ENCODE measurements at places on chromosomes 2 and 18.

DNA sequence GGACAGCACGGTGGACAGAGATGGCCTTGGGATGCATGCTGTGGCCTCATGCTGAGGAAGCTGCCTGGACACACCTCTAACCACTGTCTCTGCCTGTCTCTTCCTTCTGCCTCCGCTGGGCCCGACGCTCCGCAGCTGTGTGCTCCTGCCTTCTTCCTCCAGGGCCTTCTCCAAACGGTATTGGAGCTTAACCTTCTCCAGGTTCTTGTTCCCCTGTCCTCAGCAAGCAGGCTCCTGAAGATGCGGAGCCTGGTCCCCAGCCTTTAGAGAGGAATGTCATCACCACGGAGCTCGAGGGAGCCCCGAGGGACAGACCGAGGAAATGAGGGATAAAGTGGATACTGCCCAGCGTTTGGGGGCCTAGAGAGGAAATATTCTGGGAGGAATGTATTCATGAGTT is 155.1 kb downstream of the DYSF start:
- DNase-seq, result no peak

DNA sequence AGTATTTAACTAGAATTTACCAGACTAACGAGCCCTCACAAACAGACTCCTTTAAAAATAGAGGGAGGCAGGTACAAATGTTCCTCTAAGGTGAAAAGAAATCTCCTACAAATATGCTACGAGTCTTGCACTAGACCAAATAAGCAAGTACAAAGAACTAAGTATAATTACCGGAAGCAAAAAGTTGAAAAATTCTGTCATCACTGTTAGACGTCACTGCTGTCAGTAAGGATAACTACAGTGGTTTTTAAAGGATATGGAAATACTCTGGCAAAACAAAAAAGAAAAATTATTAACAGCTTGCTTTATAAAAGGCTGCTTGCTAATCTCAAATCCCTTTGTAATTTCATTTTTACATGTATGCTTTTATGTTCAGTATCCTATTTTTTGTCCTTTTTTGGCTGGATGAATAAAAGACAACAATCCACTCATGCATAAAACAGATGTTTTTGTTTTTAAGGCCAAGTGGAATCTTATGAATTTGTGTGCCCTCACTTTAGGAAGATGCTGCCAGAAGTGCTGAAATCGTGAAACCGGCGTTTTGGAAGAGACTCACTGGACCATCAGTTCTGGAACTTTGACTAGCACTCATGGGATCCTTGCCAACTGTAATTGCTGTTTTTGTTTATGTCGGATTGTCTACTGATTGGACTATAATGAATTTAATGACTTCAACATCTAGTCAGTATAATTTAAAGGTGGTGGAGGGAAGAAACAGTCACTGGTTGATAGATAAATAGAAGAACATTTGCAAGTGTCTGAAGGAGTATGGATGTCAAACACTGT is 6.7 kb downstream of the ZNF521 start:
- no peak for DNase-seq

- DNase-seq, result no peak
Observed at GRCh38 chr2:39504790-39505335, 67.8 kb upstream of the MAP4K3 start.

GRCh38 chr18:48728204-48728833 is 189.5 kb downstream of the CTIF start:
- no peak for DNase-seq

DNA sequence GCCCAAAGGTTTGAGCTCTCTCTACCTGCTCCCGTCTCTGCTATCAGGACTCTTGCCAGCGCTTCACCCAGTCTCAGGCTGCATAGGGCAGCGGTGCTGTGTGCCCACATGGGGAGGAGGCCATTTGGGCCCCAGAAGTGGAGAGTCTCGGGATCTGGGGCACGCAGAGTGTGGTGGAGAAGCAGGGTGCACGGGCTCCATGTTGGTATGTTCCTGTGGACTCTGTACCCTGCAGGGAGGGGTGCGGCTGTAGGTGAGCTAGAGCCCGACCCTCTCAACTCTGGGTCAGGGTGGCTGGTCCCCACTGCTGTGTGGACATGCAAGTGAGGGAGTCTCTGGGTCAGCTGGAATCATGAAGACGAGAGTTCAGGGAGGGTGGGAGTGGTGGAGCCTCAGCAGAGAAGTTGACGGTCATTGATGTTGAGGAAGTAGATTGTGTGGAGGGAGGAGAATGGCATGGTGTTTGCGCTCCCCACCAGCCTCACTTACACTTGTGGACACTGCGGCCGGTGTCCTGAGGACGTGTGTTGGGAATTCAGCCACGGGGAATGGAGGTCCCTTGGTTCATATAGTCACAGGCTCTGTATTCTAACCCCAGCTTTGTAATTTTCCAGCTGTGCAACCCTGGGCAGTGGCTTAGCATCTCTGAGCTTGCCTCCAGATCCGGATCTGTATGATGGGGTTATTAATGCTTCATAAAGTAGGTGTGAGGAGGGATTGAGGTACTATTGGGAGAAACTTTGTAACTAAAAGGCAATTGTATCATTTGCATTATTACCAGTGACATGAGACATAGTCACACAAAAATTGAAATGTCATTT is 840 bp upstream of the PSD4 start:
- no peak for DNase-seq

GRCh38 chr18:23859466-23860336 is 154.9 kb upstream of the TTC39C start:
- no peak for DNase-seq

- DNase-seq, result peak; percentile 37
Observed at GRCh38 chr2:205903549-205904129, 182.3 kb downstream of the INO80D start.

GRCh38 chr2:239917125-239917956 is 107.8 kb downstream of the NDUFA10 start:
- DNase-seq, result no peak

DNA sequence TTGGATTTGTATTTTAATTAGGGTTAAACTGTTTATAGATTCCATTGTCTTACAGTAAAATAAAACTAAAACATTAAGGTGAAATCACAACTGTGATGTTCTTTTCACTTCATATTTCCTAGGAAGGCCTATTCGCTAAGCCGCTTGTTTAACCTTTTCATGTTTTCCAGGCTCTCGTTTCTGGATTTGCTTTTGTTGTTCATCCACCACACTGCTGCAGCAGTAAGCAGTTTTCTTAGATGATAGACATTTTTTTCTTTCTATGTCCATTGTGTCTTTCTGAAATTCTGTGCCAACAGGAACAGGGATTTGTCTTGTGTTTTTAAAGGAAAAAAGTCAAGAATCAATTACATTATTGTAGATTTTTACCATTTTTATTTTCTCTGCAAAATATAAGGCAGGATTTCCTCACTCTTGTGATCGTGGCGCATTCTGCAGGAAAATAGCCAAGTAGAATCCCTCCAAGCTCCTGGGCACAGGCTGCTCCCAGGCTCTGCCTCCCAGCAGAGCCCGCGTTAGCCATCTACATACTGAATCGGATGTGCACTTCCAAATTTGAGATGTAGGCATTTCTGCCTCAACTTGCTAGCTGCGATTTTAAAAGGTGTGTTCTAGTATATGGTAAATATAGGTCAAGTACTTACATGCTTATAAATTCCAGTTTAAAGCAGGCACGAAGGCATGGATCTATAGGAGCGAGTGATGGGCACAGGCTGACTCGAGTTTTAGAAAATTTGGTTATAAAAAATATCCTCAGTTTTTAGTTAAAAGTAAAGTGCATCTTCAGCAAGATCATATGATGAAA is 10.2 kb downstream of the TSHZ1 start:
- DNase-seq, result no peak

- DNase-seq, result no peak
Observed at GRCh38 chr18:70453058-70453775, 164.4 kb downstream of the SOCS6 start.

- DNase-seq, result no peak
Observed at GRCh38 chr2:29236074-29236473, 120.9 kb downstream of the CLIP4 start.

GRCh38 chr18:56651771-56652092 is 573 bp downstream of the WDR7 start:
- DNase-seq, result no peak

- DNase-seq, result no peak
Observed at GRCh38 chr2:109597283-109597682, 16.5 kb downstream of the SEPTIN10 start.

GRCh38 chr2:28251337-28251736 is 141.3 kb upstream of the FOSL2 start:
- DNase-seq, result no peak

DNA sequence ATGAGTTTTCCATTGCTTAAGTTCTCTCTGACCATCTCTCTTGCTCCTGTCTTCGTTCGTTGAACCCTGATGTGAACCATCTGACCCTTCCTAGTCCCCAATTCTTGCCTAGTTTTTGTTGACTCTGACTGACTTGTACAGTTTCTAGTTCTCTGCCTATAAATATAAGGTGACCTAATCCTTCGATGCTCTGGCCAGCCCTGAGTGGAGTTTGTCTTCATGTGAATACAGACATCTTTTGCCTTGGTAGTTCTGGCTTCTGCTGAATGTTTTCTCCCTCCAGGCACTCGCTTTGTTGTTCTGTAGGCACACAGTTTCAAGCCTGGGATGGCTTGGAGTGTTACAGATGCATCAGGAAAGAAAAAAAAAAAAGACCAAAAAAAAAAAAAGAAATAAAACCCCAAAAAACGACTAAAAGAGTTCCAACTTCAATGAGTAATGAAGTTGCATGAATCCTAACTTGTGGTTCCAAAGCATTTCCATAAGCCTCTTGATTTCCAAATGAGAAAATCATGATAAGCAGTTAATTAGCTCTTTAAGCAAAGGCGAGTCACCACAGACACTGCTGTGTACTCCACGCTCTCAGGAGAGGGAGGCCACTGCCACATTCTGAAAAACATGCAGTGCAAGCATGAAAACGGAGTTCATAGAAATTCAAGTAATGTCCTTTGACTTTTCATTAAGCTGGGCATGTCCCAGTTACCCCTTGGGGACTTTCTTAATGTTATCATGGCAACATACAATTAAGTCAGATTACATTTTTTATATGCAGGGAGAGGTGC is 165.2 kb downstream of the TDRD15 start:
- no peak for DNase-seq

- no peak for DNase-seq
Observed at GRCh38 chr18:49249521-49249920, 210.9 kb downstream of the DYM start.

DNA sequence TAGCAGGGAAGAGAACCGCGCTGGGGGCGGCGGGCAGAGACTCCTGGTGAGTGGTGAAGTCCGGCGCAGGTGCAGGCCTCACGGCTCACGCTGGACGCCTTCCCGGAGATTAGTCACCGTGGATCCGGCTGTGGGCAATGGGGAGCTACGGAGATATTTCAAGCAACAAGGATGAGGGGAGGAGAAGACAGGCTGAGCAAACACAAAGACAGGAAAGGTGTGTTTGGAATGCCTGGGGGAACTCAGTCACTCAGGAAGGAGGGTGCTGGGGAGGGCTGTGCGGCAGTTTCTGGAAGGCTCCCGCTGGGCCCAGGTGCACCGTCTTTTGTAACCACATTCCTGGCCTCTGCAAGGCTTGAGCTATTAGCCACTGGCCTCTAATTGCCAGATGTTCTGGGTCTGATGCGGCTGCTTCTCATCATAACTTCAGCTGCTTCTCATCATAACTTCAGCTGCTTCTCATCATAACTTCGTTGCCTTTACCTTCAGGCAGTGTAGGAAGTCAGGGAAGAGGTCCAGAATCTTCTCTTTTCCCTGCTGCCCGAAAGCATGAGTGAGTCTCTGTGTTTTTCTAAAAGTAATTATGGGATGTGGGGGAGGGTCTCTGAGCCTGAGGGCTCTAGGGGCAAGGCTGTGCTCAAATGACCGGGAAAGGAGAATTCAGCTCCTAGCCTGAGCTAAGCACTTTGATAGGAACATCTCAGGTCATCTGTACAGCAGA is 118.9 kb downstream of the PXDN start:
- peak; percentile 84 for DNase-seq

DNA sequence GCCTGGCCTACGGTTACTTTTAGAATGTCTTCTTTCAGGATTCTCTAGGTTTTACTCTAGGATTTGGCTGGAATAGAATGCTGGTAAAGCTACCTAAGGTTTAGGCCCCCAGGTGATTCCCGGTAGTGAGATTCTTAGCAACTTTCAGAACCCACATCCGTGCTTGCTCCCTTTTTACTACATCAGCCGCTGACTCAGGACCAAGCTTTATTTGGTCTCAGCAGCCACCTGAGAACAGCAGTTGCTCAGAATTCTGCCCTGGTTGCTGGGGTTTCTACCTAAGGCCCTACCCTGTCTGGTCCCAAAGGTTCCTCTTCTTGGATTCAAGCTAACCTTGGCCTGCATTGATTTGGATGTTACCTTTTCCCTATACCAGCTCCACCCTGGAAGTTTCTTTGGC is 36.1 kb upstream of the NDUFV2 start:
- DNase-seq, result no peak

GRCh38 chr2:53755121-53755520 is 12.5 kb upstream of the CHAC2 start:
- no peak for DNase-seq

- DNase-seq, result no peak
Observed at GRCh38 chr2:184729581-184729980, 131.3 kb downstream of the ZNF804A start.

GRCh38 chr2:127423478-127423843 is 5.2 kb downstream of the PROC start:
- DNase-seq, result peak; percentile 74

DNA sequence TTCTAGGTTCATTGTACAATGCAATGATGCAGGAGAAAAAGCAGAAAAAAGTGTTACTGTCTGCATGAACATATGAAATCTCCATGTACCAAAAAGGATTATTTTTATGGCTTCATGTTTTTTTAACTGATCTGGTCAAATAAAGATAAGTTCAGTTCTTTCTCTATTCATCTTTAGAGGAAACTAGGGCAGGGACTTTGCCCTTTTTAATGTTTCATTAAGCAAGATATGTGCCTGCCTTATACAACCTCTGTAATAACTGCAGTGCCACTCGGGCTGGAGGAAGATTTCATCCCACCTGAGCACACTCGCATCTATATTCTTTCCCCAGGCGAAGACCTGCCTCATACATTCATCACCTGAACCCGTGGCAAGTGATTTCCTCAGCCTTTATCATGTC is 157.9 kb upstream of the DDX18 start:
- DNase-seq, result no peak

- no peak for DNase-seq
Observed at GRCh38 chr2:212682937-212683336, 144.3 kb upstream of the ERBB4 start.

DNA sequence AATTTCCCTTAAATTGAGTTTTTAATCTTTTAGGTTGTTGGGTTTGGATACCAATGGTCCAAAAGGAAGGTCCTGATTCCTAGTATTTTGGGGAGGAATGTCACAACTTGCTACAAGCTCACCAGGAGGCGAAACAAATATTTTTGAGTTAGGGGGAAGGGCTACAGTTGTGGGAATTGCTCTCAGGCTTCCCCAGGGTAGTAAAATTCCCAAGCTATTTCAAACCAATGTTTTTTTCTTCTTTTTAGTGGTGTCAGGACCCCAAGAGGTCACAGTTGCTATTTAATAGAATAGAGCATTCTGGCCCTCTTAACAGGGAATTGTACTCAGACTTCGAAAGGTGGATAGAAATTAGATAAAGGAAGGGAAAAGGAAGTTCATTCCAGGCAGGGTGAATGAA is 68.5 kb upstream of the ST3GAL5 start:
- DNase-seq, result no peak

- peak; percentile 34 for DNase-seq
Observed at GRCh38 chr2:12587729-12588522, 128.8 kb upstream of the TRIB2 start.

Measured in SW480 (cell line).